ENCODE measurements at places on chromosomes 11 and 22.

DNA sequence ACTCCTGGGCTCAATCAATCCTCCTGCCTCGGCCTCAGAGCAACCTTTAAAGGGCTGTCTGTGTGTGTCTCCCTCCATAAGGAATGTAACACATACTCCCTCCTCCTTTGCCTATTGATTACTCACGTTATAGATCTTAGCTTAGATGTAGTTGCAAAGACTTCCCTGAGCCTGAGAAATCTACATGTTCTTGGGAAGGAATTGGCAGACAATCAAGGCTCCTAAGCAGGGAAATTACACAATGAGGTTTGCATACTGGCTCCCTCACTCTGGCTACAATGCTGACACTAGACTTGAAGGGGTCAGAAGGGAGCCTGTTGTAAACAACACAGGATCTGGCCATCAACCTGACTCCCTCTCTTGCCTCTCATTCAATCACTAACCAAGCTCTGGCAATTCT, 5.2 kb upstream of the OLFML1 start:
- no peak for DNase-seq

DNA sequence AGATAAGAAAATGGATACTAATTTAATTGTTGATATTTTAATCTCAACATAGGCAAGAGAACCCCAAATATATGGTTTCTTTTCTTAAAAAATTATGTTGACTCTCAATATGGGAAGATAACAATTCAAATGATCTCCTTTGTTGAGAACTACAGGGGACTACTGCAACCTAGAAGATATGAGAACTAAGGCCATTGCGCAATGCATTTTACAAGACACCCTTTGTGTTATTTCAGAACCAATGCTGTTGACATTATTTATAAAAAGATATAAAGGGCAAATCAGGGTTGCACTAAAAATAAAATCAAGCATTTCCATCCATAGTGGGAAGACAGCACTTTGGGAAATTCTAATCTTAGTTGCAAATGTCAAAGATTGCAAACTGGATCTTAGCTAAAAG, 322.3 kb downstream of the SOX6 start:
- no peak for DNase-seq

GRCh38 chr11:15507592-15507991, 392.9 kb downstream of the INSC start:
- no peak for DNase-seq

DNA sequence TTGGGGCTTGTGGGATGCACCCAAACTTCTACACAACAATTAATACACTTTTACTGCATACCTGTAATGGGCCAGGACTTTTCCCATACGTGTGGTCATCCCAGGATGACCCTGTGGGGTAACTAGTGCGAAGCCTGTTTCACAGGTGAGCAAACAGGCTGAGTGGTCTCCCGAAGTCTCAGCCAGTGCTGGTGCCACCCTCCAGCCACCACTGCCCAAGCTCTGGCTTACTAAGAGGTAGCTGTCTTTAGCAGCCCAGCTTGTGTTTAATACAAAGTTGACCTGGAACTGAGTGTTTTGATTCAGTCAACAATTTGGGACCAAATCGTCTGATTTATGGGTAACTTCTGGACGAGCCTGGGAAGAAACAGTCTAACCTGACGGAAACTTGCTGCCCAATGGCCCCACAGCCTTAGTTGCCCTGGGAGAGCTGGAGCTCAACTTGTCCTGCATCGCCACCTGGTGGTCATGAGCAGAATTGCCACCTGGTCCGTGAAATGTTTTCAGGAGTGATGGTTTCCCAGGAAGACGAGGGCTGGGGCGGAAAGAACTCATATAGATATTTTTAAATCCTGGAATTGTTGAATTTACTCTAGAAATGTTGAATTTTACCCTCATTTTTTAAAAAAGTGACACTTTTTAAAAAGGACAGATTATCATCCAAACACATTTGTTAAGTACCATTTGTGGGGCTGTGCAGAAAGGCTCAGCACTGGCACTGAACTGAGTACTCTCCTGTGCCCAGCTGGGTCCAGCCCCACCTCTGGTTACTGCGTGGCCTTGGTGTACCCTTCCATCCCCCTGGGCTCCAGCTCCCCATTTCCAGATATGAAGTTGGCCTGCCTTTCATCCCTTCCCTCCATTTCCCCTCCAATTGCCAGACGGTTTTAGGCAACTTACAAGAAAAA, 95.5 kb upstream of the PARVA start:
- DNase-seq = peak; percentile 61

DNA sequence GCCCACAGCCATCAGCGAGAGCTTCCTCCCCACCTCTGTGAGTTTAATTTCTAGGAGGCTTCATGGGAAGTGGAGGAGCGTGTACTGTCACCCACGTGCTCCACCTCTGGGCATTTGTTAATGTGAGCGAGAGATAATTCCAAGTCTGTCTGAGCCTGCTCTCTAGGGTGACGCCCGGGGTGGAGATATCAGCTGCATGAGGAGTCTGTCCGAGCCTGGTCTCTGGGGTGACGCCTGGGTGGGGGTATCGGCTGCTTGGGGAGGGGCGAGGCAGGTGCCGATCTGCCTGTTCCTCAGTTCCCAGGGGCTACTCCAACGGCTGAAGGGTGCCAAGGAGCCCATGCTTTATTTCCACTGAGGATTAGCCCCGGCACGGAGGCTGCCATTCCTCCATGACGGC, 735.0 kb downstream of the BRD1 start:
- DNase-seq = no peak

GRCh38 chr11:110833033-110833484, 120.8 kb upstream of the ARHGAP20 start:
- no peak for DNase-seq

DNA sequence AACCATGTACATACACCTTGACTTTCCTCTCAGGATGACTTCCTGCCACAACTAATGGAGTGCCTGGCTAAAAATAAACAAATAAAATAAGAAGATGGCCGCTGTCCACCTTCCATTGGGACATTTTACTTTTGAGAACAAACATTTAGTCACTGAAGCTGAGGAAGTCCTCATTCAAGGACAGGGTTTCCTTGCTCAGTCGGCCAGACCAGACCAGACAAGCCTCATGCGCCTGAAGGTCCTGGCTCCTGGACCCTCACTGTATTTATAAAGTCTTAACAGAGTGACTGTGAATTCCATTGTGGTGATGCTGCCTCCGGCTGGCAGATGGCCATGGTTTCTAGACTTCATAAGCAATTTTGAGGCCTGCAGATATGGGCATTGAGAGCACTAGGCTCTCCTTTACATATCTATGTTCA, 114.5 kb downstream of the MAML2 start:
- peak; percentile 83 for DNase-seq

DNA sequence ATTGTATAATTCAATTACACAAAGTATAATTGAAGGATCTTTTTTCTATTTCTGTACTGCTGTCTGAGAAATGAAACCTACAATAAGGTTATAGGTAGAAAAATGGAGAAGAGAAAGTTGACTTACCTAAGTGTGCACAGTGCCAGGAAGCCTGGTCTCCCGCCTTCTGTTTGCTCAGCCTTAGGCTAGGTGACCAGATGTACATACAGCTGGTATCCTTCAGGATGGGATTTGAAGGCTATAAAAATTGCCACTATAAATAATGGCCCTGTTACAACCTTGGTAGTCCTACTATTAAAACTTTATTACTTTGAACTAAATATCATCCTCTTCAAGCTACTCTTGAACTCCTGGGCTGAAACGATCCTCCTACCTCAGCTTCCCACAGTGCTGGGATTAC, 19.7 kb downstream of the OR51E2 start:
- no peak for DNase-seq

- no peak for DNase-seq
Measured at GRCh38 chr22:42300259-42301076, 30.0 kb upstream of the TCF20 start.

DNA sequence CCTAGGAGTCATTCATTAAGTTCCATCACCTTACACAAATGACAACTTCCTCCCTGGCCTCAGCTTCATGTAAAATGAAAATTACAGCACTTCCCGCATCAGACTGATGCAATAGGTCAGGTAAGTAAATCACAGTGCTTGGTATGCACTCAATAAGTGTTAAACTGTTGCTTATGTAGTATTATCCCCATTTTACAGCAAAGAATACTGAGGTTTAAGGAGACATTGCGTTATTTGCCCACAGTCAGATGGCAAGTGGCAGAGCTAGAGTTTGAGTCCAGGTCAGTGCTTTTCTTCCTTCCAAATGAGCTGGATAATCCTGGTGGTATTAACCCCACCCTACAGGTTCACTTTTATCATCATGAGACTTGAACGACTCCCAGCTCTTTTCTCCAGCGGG, 29.7 kb downstream of the WT1 start:
- DNase-seq = no peak

DNA sequence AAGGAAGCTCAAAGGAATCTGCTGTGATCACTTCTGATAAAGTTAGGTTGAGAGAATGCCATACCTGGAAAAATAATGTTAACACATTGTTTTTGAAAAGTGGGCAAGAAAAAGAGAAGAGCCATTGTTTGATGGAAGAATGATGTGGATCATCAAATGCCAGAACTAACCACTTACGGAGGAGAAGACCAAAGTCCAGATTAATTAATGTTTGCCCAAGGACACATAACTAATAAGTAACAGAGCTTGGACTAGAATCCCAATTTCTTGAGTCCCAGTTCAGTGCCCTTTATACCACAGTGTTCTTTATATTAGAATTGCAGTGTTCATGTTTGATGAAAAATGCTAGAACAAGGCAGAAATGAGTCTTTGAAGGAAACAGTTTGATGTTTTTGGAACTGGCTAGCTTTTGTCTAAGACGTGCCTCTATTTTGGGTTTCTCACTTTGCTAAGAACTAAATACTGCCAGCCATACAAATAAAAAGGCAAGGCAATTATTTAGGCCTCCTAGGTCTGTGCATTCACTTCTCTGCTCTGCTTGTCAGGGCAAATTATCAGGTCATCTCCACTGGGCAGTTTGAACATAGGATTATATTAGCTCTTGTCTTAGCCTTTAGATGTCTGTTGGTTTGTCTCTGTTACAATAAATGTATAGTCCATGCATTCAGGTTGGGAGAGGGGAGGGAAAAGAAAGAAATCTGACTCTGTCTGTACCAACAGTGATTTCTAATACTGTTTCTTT, 72.3 kb downstream of the TRIM44 start:
- DNase-seq = no peak

GRCh38 chr11:120400564-120401364, 64.6 kb downstream of the ARHGEF12 start:
- DNase-seq = peak; percentile 95

DNA sequence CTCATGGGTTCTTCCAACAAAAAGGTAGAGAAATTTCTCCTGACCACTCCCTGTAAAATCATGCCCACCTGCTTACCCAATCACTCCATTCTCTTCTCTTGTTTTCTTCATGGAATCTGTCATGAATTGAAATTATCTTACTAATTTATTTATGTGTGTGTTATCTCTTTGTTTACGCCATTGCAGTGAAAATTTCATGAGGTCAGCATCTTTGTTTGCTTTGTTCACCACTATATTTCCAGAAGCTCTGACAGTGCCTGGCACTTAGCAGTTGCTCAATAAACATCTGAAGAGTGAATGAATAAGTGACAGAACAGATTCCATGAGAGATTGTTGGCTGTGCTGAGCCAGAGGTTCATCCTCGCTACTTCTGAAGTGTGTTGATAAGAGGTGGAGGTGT, 329.5 kb downstream of the NXPE2 start:
- no peak for DNase-seq

- DNase-seq = no peak
Measured at GRCh38 chr11:131659931-131660330, 289.5 kb downstream of the NTM start.

DNA sequence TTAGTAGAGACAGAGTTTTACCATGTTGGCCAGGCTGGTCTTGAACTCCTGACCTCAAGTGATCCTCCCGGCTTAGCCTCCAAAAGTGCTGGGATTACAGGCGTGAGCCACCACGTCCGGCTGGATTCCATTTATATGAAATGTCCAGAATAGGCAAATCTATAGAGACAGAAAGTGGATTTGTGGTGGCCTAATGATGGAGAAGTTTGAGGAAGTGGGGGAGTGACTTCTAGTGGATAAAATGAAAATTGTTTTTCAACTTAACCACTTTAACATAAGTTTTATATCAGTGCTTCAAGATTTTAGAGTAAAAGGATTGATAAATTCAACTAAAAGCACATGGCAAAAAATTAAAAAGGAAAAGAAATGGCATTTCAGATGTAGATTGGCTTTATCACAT, 66.2 kb downstream of the HIPK3 start:
- DNase-seq = no peak

DNA sequence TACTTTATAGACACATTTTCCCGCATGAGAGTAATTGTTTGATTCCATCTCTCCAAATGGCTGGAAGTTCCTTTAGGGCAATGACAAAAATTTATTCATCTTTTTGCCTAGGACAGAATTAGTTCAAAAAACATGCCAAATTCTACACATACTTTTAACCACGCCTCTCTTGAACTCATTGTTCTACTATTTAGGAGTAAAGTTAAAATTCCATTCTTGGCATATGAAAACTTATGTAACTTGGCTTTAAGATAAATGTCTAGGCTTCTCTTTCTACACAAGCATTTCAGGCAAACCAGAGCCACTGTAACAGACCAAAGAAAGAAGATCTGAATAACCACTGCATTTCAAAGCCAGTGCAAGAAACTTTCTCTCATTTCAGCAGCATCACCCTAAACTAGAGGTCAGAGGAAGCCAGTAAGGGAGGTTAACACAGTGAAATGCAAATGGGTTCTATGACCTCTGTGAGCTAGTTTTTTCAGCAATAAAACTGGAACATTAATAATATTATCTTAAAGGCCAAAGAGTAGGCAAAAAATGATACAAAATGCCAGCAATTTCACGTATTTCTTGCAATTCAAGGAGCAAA, 73.0 kb downstream of the RSF1 start:
- peak; percentile 19 for DNase-seq

DNA sequence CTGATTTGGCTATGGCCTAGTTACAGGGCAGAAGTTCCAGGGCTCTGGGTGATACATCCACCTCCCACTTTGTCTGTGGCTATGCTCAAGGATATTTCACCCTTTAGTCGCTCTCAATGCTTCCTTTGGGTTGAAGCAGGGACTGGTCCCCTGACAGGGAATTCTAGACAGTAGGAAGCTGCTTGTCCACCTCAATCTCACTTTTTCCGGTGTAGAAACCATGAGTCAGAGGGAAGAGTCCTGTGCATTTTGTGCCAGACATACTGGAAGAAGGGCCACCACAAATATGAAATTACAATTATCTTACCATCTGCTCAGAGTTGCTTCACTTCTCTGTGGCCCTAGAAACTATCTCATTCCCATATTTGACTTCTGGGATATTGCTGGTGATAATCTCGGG, 413.7 kb upstream of the FAT3 start:
- no peak for DNase-seq

DNA sequence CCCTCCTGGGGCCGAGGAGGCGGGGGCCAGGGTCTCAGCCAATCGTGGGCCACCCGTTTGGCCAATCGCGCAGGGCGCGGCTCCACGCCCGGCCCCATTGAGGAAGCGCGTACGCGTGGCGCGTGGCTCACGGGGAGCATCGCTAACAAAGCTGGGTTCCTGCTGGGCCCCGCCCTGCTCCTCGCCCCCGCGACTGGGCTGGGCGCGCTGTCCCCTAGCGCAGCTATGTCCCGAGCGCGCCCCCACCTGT, 614 bp upstream of the ASCL2 start:
- no peak for DNase-seq

Data from fibroblast of skin of left quadriceps (primary cell).